ENCODE measurements at places on chromosomes 2 and 18.

DNA sequence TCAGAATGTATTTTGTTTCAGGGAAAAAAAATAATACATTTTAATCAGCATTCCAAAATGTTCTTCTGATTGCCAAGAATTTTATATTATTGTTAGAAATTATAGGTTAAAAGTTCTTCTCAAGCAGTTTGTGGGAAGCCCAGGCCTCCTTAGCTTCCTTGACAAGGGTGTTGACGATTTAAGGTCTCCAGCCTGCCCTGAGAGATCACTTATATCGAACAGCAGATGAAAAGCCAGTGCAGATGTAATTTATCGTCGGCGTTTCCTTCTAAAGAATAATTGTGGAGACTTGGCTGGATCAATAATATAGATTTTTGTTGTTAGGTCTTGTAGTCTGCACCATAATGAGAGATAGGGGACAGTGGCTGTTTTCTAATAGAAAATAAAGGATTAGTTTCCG lies 280.6 kb downstream of the ZNF407 start:
- DNase-seq: no peak

- DNase-seq: no peak
Measured at GRCh38 chr2:119721462-119721861, 38.3 kb upstream of the PTPN4 start.

DNA sequence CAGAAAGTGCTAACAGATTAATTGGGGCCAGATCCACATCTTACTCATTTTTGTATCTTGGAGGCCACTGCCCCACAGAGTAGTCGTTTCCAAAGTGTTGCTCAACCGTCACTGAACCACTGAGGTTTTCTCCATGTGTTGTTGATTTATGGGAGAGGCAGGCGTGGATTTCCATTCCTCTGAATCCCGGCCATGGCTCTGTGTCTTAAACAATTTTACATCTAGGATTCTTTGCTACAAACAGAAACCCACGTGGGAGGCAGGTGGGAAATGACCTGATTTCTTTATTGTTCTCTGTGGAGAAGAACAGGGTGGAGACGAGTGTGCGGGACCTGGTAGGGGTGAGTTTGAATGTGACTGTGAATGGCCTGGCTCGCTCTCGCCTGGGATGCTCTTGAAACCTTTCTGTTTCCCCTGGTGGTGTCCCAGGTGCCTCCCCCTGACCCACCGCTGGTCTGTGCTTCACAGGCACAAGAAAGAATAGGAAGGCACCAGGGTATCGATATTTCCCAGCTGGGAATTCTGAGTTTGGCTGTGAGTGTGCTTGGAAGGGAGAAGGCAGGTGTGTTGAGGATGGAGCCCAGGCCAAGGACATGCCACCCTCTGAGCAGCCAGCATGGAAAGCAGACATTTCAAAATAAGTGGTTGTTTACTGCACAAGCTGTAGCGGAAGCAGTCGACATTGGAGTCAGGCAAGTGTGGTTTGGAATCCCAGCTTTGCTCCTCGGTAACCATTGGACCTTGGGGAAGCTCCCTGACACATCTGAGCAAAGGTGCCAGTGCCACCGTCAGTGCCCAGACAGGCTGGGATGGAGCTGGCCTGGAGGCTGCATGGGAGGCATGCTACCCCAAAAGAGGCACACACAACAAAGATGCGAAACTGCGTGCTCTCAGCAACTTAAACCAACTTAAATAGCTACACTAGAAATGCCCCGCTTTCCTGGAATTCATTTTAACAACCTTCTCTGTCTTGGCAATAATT lies 50.0 kb downstream of the LPIN1 start:
- no peak for DNase-seq

- no peak for DNase-seq
Measured at GRCh38 chr2:3094318-3094717, 283.3 kb downstream of the EIPR1 start.

GRCh38 chr2:66575625-66576310 lies 140.8 kb downstream of the MEIS1 start:
- no peak for DNase-seq

DNA sequence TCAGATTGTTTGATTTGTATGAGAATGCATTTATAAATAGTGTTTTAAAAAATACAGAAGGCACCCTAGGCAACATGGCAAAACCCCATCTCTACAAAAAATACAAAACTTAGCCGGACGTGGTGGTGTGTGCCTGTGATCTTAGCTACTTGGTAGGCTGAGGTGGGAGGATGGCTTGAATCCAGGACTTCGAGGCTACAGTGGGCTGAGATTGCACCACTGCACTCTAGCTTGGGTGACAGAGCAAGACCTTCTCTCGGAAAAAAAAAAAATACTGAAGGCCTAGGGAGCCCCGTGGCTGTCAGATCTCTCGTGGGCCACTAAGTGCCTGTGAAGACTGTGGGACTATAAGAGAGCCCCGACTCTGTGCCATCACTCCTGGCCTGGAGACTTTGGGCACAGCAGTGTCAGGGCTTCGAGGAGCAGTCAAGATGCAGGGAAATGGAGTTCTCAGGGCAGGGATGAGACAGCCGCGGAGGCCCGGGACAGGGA lies 40.5 kb downstream of the MYO7B start:
- DNase-seq: no peak

All from inflammatory macrophage treated with lipopolysaccharide for 1 hour (primary cell).